ENCODE measurements at places on chromosomes 5 and 9.

- ATAC-seq: no peak
Measured at GRCh38 chr9:94874316-94874715, 147.8 kb downstream of the AOPEP start.

- ATAC-seq: no peak
Measured at GRCh38 chr5:171226864-171227263, 82.2 kb upstream of the TLX3 start.

GRCh38 chr5:149921597-149921996, 23.0 kb downstream of the PDE6A start:
- ATAC-seq: no peak

DNA sequence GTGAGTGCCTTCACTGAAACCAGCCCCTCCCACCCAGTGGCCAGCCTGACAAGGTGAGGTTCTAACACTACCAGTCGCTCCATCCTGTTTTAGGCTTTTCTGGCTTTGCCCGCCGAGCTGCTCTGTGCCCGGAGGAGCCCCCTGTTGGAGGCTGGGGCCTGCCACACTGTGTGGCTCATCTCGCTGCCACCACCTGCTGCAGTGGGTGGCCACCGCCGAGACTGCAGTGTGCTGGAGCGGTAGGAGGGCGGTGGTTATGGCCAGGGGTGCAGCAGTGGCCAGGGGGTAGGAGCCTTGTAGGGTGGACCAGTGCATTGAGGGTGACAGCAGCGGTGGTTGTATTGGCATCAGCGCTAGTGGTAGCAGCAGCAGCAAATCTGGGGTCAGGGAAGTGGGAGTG, 74.7 kb upstream of the PCAT7 start:
- ATAC-seq: no peak

- peak; percentile 38 for ATAC-seq
Measured at GRCh38 chr5:111063709-111064322, 7.7 kb upstream of the TSLP start.

DNA sequence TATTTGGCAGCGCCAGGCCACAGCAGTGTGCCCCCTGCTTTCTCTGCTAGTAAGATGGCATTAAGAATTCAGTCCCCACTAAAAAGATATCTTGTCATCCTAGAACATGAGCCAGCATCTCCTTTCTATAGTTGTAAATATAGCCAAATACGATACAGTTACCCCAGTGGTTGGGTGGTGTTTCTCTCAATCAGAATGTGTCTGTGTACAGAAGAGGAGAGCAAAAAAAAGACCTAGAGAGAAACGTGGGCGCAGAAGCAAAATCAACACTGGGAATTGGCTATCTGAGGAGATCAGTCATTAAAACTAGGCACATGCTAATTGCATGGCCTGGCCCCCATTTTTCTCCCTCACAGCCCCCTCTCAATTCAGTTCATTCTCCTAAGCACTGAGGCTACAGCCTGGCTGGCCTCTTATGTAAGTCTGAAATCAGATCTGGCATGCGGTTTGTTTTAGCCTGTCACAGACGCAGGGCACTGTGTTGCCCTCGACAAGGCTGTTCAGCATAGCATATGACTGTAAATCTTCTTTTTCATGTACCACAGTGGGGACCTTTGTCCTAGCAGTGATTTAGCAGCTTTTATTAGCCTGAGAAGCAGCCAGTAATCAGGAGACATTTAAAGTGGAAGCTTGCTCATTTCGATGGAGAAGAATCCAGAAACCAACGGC, 57.8 kb downstream of the RORB start:
- no peak for ATAC-seq

- ATAC-seq: no peak
Measured at GRCh38 chr5:102341681-102342288, 45.7 kb upstream of the SLCO4C1 start.

- no peak for ATAC-seq
Measured at GRCh38 chr5:126924331-126925033, 105.9 kb downstream of the MARCHF3 start.

GRCh38 chr5:173458828-173459609, 130.8 kb upstream of the STC2 start:
- ATAC-seq: no peak

DNA sequence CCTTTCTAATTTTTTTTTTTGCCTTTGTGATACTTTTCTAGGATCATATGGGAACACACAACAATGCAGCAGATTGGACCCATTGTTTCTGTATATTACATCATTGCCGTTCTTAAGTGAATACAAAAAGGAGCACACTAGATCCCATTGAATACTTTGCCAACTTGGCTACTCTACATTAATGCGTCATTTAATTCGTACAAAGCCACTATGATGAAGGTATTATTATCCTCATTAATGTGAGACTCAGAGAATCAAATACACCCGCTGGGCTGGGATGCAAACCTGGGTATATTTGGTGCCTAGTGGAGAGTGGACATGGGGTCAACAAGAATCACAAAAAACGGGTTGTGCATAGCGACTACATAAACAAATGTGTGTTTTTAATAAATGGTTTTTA, 31.9 kb downstream of the OR2K2 start:
- ATAC-seq: no peak

DNA sequence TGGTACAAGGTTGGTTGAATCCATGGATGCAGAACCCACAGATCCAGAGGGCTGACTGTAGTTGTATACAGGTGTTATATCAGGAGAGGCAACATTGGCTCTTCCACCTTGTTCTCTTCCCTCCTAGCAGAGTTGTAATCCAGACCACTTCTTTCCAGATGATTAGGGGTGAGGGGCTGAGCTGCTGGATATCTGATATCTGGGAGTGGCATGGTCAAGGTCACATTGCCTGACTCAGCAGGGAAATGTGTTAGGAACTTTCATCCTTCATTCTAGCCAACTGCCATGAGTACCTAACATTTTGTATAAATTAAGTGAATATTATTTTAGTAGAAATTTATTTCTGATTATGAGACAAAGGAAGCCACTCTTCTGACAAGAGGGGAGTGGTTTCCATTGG, 7.3 kb downstream of the DAPK1 start:
- ATAC-seq: no peak
